CD8-positive, alpha-beta T cell (primary cell): ENCODE measurements at places on chromosomes 6 and 20. TPM values are rescaled to one million over a fixed set of nuclear protein-coding genes. Genes with fewer than 3 reads are reported as not detected.

GRCh38 chr20:33524261-33524660, 34.4 kb downstream of the CBFA2T2 start:
- no peak for DNase-seq

DNA sequence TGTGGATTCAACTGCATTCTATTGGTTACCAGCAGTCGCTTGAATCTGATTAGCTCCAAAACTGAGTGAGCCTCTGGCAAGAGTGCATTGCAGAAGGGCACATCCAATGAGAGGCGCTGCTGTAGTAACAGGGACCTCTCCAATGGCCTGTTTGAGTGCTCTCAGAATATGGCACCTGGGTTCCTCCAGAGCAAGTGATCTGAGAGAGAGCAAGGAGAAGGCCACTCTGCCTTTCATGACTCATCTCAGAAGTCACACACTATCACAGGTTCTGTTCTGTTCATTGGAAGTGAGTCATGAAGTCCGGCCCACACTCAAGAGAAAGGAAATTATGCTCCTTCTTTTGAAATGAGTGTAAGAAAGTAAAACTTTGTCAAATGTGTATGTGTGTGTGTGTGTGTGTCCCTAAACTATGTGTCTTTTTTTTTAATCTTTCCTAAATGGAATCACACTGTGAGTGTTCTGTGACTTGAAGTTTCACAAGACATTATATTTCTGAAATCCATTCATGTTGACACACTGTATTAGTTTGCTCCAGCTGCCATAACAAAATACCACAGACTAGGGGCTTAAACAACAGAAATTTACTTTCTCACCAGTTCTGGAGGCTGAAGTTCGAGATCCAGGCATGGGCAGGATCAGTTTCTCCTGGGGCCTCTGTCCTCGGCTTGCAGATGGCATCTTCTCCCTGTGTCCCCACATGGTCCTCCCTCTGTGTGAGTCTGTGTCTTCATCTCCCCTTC, 138.3 kb upstream of the CDYL start:
- DNase-seq = no peak

The SLPI gene
- total RNA-seq = not detected

DNA sequence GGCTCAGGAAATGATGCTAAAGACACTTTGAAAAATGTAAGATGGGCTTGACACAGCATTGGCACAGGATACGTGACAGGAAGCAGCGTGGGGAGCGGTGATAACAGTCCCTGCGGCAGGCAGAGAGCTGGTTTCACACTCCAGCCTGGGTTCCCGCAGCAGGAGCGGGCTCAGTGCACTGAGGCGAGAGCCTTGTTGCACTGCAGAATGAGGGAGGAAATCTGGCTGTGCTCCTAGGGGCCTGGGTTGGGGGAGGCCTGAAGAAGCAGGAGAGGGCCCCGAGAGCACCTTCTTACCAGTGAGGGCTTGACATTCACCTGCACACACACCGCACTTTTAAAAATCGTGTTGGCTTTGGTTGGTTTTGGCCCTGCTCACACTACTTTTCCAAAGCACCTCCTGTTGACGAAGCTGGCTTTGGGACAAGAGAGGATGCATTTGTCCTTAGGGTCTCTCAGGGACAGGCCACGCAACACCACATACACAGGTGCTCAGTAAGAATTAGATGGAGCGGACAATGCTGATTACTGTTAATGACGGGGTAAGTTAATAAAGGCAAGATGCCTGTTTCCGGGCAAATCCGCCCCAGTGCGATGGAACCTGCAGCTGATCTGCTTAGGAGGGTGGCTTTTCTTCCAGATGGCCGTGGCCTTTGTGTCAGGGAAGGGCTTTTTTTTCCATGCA, 49.4 kb upstream of the ARMC2 start:
- DNase-seq = peak; percentile 38

- DNase-seq = no peak
These were observed 47.4 kb downstream of the BMP5 start for GRCh38 chr6:55827818-55828522.

The OR12D3 gene
- total RNA-seq = not detected

DNA sequence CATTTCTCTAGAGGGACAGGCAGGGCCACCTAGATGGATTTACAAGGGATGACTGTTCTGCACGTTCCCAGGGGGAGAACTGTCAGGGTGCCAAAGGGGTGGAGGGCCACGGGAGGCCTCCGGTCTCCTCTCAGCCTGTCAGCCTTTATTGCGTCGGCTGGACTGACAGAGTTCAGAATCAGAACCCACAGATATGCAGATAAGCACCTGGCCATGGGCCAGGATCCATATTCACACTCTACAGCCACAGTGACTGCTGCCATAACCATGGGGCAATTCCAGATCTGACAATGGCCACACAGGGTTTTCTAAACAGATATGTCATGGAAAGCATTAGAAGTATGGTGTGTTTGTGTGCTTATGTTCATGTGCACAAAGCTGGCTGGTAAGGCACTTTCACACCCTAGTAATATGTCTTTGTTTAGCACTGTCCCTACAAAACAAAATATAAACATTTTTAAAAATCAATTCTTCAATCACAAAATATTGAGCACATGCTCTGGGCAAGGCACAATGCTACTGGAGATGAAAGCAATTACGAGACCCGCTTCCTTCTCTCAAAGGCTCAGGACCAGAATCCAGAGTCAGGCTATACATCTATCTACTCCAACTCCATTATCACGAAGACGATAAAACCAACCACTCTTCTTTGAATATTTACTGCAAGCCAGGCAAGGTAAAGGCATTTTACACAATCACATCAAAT, 29.1 kb downstream of the TRAM2 start:
- DNase-seq = no peak

- DNase-seq = no peak
These were observed 220.8 kb upstream of the HEY2 start for GRCh38 chr6:125528621-125529041.

DNA sequence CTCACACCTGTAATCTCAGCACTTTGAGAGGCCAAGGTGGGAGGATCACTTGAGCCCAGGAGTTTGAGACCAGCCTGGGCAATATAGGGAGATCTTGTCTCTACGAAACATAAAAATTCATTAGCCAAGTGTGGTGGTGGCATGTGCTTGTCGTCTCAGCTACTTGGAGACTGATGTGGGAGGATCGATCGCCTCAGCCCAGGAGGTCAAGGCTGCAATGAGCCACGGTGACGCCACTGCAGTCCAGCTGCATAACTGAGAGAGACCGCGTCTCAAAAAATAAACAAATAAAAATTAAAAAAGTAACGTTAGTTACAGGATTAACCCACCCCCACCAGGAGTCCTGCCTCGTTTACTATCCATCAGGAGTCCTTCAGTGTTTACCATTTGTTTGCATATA, 345.1 kb downstream of the BTBD3 start:
- DNase-seq = no peak

DNA sequence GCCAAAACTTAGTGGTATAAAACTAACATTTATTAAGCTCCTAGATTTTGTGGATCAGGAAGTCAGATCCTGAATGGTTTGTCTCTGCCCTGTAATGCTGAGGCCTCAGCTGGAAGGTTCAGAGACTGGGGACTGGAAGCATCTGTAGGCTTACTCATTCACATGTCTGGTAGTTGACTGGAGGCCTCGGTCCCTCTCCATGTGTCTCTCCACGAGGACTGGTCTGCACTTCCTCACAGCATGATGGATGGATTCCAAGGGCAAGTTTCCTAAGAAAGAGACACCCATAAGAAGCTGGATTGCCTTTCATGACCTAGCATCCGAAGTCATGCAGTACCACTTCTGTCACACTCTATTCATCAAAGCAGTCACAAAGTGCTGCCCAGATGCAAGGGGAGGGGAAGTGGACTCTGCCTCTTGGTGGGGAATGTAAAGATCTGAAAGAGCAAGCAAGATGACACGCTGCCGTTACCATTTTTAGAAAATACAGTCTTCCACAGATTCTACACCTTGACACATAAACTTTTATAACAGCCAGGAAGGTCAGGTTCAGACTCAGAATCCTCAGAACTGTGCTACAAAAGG, 17.2 kb upstream of the MDGA1 start:
- no peak for DNase-seq

The PCED1A gene
- total RNA-seq = 62.2 TPM

The GABRR1 gene
- total RNA-seq = not detected

DNA sequence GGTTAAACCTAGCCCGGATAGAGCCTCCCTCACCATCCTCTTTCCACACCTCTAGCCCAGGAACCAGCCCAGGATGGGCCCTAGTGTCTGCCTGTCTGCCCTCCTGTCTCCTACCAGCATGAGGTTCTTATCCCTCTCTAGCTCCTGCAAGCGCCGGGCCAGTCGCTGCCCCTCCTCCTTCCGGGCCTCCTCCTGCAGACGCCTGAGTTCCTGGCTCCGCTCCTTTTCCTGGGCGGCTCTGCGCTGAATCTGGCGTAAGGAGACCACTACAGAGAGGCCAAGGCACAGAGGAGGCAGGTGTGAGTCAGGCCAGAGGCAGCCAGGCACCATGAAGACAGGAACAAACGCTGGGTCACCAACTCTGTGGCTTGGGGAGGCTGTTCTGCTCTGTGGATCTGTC, 4.3 kb upstream of the PSORS1C2 start:
- no peak for DNase-seq

DNA sequence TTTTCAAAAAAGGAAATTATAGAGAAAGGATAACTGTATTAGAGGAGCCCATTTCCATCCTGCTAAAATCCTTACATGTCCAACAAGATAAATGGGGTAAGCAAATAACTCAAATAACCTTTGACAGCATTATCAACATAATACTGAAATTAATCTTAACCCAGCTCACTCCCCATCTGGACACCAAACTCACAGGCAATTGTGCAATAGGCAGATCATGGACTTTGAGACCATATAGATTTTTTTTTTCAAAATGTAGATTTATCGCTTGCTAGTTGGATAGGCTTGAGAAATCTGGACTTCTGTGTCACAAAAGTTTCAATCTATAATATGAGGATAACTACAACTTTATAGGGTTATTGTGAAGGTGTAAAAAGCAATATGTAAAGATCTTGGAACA, 134.4 kb upstream of the ASCC3 start:
- no peak for DNase-seq

GRCh38 chr20:40583636-40584035, 105.4 kb downstream of the MAFB start:
- DNase-seq = no peak

DNA sequence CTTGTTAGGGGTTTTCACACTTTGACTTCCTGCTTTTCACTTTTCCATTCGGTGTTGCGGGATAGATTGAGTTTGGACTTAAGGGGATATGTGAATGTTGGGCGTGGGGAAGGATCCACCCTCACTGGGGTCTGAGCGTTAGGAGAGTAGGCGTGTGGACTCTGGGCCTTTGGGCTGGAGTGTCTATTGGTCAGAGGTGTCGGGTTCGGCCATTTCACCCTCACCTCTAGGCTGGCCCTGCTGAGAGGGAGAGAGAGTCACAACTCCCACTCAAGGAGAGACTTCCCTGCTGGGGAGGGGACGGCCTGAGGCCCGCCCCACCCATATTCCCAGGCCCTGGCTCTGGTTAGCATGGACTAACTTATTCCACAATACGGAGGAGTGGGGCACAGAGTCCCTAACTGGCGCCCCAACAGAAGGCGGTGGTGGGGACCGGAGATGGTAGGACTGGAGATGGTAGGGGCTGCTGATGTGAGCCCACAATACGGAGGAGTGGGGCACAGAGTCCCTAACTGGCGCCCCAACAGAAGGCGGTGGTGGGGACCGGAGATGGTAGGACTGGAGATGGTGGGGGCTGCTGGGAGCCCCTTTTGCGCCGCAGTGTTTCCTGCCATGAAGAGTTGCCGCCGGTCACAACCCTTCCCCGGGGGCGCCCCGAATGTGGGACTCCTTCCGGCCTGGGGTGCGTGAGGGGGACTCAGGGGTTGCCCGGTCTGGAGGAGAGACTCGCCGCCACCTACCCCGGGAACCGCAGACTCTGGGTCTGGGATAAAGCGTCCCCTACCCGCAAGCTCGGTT, 1.4 kb upstream of the PTPRA start:
- DNase-seq = peak; percentile 36

DNA sequence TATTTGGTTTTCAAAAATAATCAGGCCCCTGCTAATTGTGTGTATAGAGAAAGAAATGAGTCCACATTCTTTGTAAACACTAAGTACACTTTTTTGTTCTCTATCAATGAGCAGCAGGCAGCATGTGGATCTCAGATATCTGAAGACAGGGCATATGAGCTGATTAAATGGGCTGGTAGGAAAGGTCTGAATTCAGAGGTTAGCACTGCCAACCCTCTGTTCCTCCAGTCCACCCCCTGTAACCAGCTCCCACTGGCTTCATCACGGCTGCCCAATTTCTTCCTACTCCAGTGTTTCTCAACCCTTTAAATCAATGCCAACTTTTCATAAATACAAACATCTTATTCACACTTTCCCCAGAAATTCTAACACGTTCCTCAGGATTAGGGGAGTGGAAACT, 128.5 kb downstream of the TPBG start:
- no peak for DNase-seq

DNA sequence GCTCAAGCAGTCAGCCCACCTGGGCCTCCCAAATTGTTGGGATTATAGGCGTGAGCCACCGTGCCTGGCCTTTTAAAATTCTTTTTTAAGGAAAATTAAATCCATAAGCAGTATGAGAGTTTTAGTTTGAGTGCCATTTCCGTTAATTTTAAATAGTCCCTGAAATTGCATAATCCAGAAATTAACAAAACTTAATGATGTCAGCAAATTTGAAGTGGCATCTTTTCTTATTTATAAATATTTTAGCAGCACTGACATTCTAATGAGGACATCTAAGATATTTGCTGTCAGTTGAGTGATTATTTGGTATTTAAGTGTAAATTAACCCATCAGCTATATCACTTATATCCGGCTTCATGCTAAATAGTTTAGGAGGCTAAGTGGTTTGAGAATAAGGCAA, 42.9 kb upstream of the FAM184A start:
- no peak for DNase-seq

The GTSF1L gene
- not detected for total RNA-seq

DNA sequence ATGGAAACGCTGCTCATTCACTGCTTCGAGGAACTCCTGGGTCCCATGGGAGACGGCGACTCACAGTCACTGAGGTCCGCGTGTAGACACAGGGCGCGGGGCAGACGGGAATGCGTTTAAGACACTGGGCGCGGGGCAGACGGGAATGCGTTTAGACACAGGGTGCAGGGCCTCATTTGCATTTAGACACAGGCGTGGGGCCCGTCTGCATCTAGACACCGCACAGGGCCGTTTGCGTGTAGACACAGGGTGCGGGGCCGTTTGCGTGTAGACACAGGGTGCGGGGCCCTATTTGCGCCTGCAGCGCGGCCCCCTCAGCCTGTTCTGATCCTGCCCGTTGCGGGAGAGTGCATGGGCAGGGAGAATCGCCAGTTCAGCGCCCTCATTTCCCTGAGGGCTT, 10.4 kb downstream of the DACT2 start:
- no peak for DNase-seq

DNA sequence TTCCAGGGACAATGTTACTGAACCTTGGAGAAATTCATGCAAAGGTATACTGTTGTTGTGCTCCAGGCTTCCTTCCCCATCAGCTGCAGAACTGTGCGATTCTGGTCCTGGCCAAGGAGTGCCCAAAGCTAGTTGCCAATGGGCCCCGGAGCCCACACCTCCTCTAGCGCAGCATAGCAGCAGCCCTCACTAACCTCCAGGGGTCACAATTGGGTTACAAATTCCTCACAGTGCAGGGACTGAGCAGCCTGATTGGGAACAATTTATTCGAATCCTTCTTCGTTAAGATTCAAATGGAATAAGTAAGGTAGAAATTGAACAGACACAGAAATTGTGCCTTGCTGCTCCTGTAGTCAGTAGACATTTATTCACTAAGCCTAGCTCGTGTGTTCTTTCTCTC, 284.9 kb downstream of the PRKN start:
- no peak for DNase-seq

The LPA gene
- not detected for total RNA-seq
